ENCODE measurements at places on chromosomes 12 and 14.

DNA sequence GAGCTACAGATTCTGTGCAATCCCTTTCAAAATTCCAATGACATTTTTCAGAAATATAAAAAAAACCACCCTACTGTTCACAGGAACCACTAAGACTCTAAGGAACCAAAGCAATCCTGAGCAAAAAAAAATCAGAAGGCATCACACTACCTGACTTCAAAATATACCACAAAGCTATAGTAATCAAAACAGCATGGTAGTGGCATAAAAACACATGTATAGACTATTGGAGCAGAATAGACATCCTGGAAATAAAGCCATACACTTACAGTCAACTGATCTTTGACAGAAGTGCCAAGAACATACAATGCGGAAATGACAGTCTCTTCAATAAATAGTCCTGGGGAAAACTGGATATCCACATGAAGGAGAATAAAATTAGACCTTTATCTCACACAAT is 56.5 kb downstream of the EGLN3 start:
- no peak for DNase-seq

DNA sequence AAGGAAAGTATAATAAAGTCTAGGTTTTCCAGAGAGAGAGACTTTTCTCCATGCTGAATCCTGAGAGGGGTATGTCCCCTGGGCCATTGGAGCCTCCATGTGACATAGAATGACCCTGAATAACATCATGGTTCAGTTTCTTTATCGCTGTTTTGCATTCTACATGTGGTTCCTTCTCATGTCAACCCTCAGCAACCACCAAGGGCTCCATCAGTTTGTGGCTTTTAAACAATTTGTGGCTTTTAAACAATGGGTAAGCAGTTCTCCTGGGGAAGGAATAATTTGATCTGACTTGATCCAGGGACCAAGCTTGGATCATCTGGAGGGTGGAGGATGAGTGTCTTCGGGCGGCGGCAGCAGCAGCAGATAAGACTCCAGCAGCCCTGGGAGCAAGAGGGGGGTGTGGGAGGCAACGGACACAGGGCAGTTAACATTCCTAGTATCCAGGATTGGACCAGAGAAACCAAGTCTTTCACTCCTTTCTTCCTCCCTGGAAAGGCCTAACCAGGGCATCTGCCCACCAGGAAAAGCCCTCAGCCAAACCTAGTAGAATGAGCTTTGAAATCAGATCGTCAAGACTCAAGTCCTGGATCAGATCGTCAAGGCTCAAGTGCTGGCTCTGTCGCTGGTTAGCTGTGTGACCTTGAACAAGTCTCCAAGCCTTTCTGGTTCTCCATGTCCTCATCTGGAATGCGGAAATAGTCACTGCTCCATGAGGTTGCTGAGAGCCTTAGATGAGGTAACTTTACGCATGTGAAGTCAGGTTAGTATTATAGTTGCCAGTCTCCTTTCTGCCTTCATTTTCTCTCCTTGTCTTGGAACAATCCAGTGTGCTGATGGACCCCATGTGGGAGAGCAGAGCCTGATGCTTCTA is 27.8 kb upstream of the FAM222A start:
- no peak for DNase-seq

DNA sequence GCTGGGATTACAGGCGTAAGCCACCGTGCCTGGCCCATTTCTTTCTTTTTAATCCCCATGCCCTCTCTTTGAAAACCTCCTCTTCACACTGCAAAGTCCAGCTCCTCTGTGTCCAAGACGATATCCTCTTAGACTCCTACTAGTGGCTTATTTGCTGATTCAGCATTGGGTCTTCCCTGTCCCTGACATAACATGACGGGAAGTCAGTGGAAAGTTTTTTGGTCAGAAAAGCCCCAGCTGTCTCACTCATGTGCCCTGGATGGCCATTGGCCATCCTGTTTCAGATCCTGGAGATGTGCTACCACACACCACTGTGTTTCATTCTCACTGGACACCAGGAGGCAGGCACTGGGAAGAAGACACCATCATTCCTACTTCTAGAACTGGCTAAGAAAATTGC is 102.6 kb upstream of the MED13L start:
- DNase-seq: no peak

DNA sequence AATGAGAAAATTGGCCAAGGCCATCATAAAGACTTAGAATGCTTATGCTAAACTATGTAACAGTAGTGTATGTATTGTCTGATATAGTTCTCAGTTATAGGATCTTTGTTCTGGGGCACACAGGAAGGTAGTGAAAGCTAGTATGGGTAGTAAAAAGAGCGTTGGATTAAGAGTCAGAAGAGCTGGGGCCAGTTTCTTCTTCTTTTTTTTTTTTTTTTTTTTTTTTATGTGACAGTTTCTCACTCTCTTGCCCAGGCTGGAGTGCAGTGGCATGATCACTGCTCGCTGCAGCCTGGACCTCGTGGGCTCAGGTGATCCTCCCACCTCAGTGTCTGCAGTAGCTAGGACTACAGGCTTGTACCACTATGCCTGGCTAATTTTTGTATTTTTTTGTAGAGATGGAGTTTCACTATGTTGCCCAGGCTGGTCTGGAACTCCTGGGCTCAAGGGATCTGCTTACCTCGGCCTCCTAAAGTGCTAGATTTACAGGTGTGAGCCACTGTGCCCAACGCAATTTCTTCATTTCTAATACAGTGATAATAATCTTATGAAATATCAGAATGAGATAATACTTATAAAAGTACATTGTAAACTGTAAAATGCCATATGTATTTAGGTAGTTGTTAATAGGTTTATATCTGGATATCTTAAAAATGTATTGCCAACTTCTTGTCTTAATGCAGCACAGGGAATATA is 7.4 kb downstream of the MDM2 start:
- no peak for DNase-seq

- DNase-seq: no peak
Measured at GRCh38 chr12:65741656-65742017, 82.6 kb upstream of the HMGA2 start.
